T-helper 22 cell (primary cell): ENCODE measurements at places on chromosomes 6 and 20.

DNA sequence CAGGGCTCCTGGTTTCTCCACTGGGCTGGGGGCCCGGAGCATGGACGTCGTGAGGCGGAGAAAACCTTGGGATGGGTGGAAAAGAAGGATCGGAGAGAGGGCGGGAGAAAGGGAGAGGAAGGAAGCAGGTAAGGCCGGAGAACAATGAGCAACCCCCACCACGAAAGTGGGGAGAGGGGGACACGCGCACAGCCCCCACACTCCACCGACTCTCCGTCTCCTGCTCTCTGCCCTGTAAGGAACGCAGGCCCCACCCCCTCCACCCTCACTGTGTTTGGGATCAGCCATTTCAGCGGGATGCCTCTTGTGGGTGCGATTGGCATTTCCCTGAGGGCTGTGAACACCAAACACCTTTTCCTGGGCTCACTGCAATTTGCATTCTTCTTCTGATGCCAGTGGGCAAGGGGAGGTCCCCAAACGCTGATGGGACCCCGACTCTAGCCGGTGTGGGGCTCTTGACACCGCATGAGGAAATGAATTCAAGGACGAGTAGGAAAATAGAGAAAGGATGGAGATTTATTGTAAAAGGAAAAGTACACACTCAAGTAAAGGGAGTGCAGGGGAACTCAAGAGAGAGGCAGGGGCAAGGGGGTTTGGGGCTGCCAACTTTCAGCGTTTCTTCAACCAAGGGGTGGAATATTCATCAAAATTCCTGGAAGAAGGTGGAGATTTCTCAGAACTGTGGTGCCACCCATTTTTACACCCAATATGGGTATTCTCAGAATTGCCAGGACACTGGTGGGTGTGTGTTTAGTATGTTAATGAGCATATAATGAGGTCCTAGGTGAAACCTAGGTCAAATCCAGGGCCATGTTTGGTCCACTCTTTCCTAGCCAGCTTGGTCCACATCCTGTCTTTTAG, 13.1 kb upstream of the RAET1L start:
- DNase-seq, result no peak

GRCh38 chr6:4224067-4224978, 88.9 kb upstream of the ECI2 start:
- no peak for DNase-seq

DNA sequence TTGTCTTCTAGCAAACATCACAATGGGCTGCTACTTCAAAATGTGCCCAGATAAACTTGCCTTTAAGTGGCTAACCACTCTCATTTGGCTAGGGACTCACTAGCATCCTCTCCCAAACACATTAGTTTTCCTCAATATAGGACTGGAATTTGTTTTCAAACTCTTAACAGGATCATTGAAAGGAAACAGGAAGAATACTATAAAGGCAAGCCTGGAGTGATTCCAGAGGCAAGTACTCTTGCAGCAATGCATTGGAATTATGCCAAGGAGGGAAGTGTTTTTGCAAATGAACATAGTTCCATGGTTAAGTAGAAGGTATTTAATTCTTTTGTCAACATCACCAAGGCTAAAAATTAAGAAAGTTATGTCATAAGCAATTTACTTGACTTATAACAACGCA, 12.2 kb downstream of the EPHA7 start:
- DNase-seq, result no peak

GRCh38 chr6:156392648-156393047, 384.5 kb upstream of the ARID1B start:
- no peak for DNase-seq

GRCh38 chr6:123838505-123839234, 35.0 kb downstream of the NKAIN2 start:
- no peak for DNase-seq

GRCh38 chr6:159093609-159094443, 49.0 kb upstream of the TAGAP start:
- DNase-seq, result no peak

GRCh38 chr20:58129721-58130151, 98.7 kb downstream of the ANKRD60 start:
- no peak for DNase-seq

GRCh38 chr20:39810309-39810708, 848.2 kb downstream of the DHX35 start:
- DNase-seq, result no peak

DNA sequence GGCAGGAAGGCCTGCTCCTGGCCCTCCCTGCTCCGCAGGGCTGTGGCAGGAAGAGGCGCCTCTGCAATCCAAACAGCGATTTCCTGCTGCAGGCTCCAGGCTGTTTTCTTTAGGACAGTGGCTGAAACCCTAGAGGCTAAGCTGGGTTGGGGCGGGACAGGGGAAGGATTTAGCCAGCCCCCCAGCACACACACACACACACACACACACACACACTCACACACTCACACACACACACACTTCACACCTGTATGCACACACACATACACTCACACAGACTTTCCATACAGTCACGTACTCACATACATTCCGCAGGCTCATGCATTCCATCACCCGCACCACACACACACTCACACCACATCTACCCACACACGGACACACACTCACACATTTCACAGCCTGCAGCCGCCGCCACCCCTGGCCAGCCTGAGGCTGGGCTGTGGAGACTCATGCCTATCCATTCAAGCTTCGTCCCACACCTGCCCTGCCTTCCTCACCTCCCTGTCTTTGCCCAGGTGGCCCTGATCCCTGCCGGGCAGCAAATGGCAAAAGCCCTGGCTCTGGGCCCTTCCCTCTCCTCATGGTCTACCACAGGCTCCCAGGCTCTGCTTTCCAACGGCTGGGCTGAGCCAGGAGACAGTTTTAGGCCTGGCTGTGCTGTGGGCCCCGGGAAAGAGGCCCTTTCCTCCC, 17.9 kb downstream of the MDFI start:
- no peak for DNase-seq
